ENCODE measurements at places on chromosomes 2 and 18. TPM values are rescaled to one million over a fixed set of nuclear protein-coding genes. Genes with fewer than 3 reads are reported as not detected.

B3GNT7 gene
- total RNA-seq, result 20.1 TPM

IL1A gene
- 12.3 TPM for total RNA-seq

ATL2 gene
- total RNA-seq, result 69.8 TPM

DNA sequence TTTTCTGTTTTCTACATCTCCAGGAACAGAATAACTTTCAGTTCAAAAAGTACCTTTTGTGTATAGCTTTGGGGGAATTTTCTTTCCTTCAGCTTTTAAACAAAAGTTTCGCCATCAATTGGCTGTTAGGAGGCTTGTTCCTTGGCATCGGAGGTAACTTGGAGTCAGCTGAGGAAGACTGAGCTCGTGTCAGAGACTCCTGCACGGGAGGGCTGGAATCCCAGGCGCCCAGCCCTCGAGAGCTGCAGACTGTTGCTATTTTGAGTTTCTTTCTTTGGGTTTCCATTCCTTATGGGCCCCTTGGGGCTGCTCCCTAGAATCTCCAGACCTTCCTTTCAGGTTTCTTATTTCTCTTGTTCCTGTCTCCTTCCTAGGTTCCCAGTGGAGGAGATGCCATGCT lies 8.1 kb downstream of the EMILIN2 start:
- DNase-seq, result no peak

DNA sequence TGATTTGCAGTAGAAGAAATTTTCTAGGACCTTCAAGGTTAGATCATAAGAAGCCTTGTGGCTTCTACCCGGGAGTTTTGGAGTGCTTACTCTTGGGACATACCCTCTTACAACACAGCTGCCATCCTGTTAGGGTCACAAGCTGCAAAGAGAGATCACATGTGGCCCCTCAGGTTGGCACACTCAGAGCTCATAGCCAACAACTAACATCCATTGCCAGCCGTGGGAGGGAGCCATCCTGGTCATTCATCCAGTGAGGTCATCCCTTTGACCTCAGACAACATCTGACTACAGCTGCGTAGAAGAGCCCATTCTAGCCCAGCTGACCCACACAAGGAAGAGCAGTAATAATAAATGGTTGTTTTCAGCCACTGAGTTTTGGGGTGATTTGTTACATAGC lies 76.9 kb upstream of the NABP1 start:
- DNase-seq, result no peak

MOB4 gene
- 16.9 TPM for total RNA-seq

DNA sequence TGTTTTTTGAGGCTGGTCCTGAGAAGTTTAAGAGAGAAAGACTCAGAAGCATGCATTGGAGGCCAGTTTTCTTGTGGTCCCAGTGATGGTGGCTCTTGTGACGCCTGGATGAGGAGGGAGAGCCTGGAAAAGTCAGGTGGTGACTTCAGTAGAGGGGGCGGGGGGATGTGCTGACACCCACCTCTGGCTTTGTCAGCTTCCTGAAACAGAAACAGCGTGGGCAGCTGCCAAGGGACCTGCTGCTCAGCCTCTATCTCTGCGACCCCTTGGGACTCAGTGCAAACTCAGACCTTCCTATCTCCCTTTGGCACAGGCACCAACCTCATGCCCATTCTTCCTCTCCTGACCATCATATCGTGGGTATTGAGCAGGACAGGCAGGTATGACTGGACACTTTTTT lies 6.4 kb downstream of the TGFBRAP1 start:
- DNase-seq, result no peak

- DNase-seq, result no peak
Measured at GRCh38 chr2:45729753-45730512, 78.5 kb downstream of the PRKCE start.

- DNase-seq, result no peak
Measured at GRCh38 chr2:112813280-112813966, 23.2 kb downstream of the IL1B start.

DNA sequence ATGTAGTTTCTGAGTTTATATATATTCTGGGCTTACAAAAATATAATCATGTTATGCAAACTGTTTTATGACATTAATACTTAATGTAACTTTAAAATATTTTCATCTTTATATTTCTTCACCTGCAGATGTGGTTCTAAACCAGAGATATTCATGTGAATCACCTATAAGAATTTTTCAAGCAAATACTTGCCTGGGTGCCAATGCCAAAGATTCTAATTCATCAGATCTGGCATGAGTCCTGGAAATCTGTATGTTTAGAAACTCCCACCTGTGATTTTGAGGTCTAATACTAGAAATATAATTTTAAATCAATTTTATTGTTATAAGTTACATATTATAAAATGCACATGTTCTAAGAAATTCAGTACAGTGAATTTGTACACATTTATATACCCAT lies 19.9 kb upstream of the DNAH6 start:
- DNase-seq, result no peak

- DNase-seq, result no peak
Measured at GRCh38 chr18:51077217-51077616, 47.2 kb downstream of the SMAD4 start.

- DNase-seq, result no peak
Measured at GRCh38 chr2:188726626-188727247, 247.4 kb upstream of the COL3A1 start.

TNFRSF11A gene
- total RNA-seq, result 5.9 TPM

Measured in natural killer cell treated with Interleukin-12 subunit alpha and Interleukin-12 subunit beta and Interleukin-15 and Interleukin-18, amount 100 ng/mL, for 72 hours (primary cell).